ENCODE measurements at places on chromosomes 13 and 19.

- DNase-seq, result no peak
Measured at GRCh38 chr13:35881360-35881759, 249.8 kb downstream of the DCLK1 start.

DNA sequence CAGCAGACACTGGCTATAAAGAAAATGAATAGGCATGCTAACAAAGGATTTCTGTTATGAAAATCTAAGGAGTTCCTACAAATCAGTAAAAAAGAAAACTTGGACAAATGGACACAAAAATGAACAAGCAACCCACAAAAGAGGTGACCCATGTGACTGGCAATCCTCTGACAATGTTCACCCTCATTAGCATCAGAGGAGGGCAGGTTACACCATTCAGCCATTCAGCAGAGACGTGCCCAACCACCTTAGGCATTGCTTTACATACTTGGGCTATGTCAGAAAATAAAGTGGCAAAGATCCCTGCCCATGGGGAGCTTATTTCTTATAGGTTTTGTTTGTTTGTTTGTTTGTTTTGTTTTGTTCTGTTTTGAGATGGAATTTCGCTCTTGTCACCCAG is 46.0 kb downstream of the TNFRSF19 start:
- no peak for DNase-seq

- no peak for DNase-seq
Measured at GRCh38 chr19:49117677-49118564, 1.0 kb downstream of the C19orf73 start.

- no peak for DNase-seq
Measured at GRCh38 chr13:47426126-47426849, 529.4 kb upstream of the HTR2A start.

DNA sequence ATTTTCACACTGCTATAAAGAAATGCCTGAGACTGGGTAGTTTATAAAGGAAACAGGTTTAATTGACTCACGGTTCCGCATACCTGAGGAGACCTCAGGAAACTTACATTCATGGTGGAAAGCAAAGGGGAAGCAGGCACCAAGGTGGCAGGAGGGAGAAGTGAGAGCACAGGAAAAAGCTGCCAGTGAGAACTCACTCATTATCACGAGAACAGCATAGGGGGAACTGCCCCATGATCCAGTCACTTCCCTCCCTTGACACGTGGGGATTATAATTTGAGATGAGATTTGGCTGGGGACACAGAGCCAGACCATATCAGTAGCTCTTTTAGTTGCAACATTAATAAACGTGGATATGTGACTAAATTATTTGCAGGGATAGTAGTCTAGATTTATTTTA is 4.3 kb upstream of the KCTD4 start:
- no peak for DNase-seq

DNA sequence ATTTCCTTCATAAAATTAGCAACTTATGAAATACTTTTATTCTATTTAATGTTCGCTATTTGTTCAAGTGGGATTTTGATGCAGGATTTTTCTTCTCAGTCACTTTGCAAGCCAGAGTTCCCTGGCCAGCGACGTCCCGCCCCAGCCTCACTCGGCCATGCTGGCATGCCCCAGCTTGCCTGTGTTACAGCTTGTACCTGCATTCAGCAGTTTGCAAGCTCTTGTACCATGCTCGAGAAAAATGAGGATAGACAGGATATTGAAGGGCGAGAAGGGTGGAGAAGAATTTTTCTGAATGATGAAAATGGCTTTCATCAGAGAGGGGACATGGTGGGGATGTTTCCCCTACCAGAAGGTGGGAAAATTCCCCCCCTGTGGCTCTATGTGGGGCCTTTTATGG is 2180.2 kb upstream of the PCDH20 start:
- DNase-seq, result no peak

GRCh38 chr13:73913751-73914518 is 220.3 kb downstream of the KLF12 start:
- no peak for DNase-seq

GRCh38 chr19:49890349-49891311 is 6.1 kb downstream of the IL4I1 start:
- no peak for DNase-seq

DNA sequence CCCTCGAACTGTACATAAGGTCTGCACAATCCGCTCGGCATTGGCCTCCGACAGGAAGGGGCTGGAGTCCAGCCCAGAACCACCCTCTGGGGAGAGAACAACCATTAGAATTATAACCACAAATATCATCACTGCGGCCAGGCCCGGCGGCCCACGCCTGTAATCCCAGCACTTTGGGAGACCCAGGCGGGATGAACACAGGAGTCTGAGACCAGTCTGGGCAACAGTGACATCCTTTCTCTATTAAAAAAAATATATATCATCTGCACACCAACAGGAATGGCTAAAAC is 11.4 kb downstream of the COQ8B start:
- DNase-seq, result no peak
